ENCODE measurements at places on chromosomes 3 and 15.

GRCh38 chr3:43177085-43177484 is 71.2 kb upstream of the POMGNT2 start:
- DNase-seq: no peak

GRCh38 chr3:105806359-105806758 is 62.5 kb downstream of the CBLB start:
- no peak for DNase-seq

DNA sequence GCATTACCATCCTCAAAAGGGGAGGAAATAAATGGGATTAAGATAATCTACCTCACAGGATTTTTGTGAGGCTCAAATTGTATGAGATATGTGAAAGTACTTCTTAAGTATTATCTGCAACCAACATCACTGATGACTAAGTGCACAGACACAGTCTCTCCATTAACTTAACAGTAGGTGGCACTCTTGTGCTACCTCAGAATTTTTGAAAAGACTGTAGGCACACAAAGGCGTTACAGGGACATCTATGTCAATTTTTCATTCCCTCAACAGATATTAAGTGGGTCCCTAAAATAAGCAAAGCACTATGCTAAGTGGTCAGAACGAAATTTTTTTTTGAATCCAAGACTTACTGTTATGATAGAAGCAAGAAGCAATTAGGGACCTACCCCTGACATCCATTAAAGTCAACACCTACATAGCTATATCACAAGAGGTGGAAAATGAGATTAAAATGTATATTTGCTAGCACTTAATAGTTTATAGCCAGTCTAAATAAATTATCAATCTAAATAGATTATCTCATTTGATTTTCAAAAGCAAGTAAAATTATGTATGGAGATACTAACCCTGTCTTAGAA is 52.9 kb downstream of the RYK start:
- DNase-seq: peak; percentile 1

- DNase-seq: no peak
Measured at GRCh38 chr15:99708563-99708962, 24.7 kb downstream of the LYSMD4 start.

GRCh38 chr15:27842526-27842925 is 256.6 kb downstream of the OCA2 start:
- DNase-seq: no peak

GRCh38 chr15:68683551-68683950 is 104.8 kb downstream of the CORO2B start:
- no peak for DNase-seq

DNA sequence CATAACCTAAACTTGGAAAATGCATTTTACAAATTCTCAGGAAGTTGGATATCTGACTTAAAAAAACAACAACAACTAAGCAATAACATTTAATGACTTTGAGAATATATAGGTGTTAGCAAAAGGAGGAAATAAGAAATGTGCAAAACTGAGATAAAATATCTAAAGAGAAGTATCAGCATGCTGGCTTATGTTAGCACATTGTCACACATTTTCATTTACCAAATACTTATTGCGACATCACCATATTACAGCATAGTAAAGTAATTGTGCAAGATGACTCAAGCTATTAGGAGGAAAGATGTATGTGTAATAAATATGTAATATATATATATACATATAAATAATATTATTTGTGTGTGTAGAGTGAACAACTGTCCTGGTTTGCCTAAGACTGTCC is 9.2 kb downstream of the PTX3 start:
- DNase-seq: no peak

GRCh38 chr15:97874139-97874538 is 86.4 kb upstream of the ARRDC4 start:
- DNase-seq: no peak

DNA sequence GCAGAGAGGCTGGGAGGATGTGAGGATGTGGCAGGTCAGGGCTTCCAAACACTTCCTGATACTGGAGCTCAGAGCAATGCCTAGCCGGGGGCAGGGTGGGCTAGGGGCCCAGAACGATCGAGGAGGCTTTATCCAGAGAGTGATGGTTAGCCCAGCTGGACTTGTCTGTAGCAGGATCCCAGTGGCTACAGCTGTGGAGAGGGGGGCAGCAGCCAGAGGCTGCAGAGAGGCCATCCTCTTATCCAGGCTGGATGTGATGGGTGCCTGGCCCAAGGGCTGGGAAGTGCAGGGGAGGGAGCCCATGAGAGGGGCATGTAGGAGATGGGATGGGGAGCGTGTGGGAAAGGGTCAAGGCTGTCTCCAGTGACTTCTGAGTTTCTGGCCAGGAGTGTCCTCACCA is 4.6 kb downstream of the PARP3 start:
- no peak for DNase-seq

DNA sequence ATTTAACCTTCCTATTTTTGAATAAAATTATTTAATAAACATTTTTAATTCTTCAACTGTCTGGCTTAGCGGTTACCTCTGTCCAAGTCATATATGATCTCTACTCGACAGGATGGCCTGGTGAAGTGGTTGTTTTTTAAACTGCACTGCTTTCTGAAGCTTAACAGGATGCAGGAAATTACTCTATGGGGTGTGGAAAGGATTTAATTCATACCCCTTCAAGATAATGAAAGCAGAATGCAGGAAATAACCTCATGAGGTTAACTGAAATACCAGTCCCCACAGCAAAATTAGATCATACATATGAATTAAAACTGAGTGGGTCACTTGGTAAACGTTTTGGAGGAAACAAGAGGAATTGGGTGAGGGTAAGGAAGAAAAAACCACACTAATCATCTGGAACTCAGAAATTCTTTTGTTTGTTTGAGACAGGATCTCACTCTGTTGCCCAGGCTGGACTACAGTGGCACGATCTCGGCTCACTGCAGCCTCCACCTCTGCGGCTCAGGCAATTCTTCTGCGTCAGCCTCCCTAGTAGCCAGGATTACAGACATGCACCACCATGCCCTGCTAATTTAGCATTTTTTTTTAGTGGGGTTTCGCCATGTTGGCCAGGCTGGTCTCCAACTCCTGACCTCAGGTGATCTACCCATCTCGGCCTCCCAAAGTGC is 50.1 kb downstream of the LYSMD4 start:
- DNase-seq: no peak

DNA sequence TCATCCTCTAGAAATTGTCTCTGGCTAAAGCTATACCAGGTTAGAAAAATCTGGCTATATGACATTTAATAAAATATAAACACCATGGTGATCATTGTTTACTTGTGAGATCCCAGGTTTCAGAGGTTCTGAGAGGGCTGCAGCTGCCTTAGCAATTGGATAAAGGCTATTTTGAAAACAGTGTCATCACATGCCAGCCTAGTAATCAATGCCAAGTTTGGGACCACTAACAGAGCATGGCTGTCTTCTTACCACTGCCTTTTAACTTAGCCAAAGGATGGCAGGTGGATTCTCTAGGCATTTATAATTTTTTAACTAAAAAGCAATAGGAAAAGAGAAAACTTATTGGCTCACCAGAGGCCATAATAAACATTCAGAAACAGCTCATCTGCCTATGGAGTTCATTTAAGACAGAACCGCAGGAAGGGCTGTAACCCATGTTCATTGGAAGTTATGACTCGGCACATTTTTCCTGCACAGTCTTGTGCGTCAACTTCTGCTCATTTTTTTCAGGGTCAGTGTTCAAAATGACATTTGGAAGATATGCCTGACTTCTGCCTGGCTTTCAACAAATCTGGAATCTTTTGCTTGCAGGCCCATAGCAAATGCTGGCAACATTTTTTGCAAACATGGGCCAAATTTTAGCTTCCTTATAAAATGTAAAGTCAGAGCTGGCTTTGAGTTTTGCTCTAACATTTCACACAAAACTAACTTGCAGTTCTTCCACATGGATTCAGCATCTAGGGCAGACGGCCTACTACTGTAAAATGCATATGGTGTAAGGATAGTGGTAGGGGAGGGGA is 476.0 kb upstream of the TBL1XR1 start:
- DNase-seq: no peak

GRCh38 chr3:161042023-161042501 is 63.1 kb downstream of the B3GALNT1 start:
- DNase-seq: no peak

DNA sequence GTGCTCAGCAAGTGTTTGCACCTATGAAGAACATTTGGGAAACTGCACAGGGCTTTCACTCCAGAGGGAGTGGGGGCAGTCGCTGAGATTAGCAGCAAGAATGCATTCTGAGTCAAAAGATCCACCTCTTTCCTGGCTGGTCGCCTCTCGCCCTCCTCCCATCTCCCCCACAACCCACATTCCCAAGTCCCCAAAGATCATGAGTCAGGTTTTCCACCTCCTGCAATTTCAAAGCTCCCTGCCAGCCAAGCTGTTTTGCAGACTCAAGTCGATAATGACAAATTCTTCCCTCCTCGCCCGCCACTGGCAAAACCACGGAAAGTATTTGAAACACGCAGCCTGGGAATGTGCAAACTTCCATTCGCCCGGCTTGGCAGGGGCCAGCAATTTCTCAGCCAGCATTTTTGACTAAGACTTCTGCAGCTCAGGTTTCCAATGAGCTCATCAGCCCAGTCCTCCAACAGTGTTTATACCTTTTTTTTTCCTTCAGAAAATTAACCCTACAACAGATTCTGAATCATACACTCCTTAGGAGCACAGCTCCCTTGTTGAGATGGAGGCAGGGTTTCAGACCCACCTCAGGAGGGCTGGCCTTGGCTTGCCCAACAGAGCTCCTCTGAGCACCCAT is 181.4 kb downstream of the SMAD6 start:
- DNase-seq: no peak

GRCh38 chr15:78168608-78169007 is 19.4 kb downstream of the IDH3A start:
- no peak for DNase-seq

DNA sequence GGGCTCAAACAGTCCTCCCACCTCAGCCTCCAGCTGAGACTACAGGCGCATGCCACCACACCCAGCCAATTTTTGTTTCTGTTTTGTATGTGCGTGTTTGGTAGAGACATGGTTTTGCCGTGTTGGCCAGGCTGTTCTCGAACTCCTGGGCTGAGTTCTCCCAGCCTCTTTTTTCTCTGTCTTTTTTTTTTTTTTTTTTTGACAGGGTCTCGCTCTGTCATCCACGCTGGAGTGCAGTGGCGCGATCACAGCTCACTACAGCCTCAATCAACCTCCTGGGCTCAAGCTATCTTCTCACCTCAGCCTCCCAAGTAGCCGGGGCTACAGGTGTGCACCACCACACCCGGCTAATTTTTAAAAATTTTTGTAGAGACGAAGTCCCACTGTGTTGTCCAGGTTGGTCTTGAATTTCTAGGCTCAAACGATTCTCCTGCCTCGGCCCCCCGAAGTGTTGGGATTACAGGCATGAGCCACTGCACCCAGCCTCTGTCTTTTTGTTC is 867 bp upstream of the DCAF1 start:
- no peak for DNase-seq

DNA sequence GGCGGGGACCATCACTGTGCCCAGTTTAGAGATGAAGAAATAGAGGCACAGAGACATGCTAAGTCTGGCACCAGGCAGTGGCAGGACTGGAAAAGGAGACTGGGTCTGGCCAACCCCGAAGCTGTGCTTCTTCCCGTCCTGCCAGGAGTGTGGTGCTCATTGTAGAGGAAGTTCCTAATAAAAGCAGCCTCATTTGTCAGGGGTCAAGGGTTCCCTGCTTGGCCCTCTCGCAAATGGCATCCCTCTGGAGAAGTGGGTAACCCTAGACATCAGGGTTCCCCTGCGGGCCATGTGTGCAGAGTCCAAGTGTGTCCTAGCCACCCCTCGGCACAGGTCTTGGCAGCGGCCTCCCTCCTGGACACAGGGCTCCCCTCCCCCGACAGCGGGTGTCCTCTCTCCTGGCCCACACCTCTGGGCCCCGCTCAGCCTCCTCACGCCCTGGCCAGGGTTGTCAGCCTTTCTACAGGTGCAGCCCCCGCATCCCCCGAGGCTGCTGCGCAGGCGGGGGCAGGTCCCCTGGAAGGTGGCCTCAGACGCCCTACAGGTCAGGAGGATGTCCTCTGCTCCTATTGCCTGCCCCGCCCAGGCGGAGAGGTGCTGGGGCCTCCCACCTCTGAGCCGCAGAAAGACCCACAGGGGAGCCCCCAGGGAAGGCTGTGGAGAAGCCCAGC is 61.8 kb upstream of the PRR20G start:
- DNase-seq: no peak

DNA sequence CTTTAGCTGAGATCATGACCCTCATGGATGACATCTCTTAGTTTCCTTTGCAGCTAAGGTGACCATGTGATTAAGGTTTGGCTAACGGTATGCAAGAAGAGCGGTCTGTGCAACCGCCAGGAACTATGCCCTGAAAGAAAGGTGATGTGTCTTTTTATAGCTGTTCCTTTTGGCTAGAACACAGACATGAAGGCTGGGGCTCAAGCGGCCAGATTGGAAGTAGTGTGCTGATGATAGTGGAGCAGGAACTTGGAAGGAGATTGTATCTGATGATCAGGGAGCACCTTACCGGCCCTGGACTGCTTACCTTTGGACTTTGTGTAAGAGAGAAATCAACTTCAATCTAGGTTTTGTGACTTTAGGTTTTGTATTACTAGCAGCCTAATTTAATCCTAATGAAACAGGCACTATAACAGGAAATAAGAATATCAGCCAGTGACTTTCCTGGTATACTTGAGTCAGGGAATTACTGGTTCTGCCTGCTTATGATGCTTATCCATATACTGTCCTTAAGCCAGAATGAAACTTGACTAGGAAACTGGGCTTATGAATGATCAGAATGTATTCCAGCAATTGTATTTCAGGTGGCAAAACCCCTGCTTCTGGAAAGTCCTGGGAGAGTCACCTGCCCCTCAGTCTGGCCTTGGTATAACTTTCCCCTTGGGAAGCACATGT is 164.3 kb upstream of the LRIG1 start:
- no peak for DNase-seq

DNA sequence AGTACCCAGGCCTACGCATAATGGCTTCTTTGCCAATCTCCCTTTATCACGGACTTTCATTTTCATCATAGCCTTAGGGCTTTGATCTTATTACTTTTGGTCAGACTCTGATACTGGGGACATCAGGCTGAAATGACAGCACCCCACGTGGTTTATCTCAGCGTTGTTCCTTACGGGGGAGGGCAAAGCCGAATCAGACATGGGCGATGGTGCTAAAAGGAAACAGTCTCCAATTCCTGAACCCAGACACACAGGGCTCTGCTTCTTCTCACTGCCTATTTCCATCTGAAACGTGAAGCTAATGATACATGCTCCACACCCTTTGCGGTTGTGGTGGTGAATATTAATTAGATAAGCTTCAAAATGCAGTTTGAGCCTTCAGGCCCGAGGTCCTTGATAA is 59.4 kb upstream of the CD47 start:
- no peak for DNase-seq

DNA sequence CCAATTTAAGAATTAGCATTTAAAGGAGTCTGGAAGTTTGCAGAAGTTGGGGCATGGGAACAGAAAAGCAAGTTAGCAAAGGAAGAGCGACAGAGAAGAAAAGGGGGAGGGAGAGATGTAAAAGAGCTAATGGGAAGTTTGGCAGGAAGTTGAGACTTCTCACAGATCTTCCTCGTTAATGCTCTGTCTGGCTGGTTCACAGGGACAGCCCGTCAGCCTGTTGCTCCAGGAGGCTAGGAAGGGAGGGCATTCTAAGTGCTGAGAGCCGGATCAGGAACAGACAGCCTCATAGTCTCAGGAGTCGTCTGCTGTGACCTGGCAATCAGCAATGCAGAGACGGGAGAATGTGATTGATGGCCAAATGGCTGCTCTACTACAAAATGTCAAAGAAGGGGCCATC is 150.3 kb downstream of the AGBL1 start:
- DNase-seq: no peak

- DNase-seq: peak; percentile 70
Measured at GRCh38 chr3:124292329-124292728, 300.4 kb upstream of the ROPN1 start.

GRCh38 chr3:32460031-32460749 is 42.5 kb downstream of the CMTM6 start:
- DNase-seq: peak; percentile 44

All from NCI-H2029 (cell line).